ENCODE measurements at places on chromosomes 12 and 14.

- no peak for DNase-seq
Observed at GRCh38 chr12:27123642-27124041, 41.3 kb upstream of the C12orf71 start.

DNA sequence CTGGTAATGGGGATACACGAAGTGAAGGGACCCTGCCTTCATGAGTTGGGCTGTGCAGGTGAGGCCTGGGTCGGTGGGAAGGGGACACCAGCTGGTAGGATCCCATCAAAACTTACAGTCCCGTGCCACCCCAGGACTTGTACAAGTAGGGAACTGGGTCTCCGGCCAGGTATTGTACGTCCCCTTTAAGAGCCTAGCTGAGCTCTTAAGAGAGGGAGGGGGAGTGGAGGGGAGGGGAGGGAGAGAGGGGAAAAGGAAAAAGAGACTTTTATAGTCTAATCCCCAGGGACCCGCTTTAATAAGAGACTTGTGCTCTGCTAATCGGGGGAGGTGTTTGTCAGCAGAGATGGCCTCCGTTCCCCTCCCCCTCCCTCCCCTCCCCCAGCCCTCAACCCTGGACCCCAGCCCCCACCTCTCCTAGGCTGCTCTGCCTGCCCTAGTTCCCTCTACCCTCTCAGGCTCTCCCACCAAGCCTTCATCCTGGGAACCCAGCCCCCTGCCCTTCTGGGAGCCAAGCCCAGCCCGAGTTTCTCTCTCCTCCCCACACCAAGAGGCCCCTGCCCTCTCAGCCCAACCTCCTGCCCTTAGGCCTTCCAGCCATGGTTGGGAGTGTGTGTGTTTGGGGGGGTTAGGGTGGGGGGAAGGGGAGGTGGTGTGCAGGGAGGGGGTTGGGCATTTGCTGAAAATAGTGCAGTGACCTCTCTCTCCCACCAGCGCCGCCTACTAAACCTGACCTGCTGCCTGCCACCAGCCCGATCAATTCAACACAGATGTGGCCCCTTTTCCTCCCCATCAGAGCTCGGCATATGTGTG is 2.6 kb downstream of the GDF11 start:
- DNase-seq = no peak

GRCh38 chr14:94532447-94532846 is 23.2 kb upstream of the SERPINA12 start:
- no peak for DNase-seq

DNA sequence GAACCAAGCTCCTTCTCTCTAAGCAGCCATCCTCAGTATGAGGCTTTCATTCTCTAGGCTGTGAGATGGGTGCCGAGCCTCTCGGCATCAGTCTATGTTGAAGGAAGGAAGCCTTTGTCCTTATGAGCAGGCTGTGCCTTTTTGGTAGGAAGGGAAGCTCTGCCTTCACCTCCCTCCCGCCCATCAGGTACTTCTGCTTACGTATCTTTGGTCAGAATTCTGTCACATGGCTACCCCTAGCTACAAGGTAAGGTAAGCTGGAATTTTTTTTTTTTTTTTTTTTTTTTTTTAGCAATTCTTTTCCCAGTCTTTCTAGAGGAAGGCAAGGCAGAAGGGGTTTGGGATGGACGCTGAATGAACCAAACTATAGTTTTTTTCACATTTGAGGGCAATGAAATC is 16.9 kb downstream of the BATF start:
- no peak for DNase-seq

DNA sequence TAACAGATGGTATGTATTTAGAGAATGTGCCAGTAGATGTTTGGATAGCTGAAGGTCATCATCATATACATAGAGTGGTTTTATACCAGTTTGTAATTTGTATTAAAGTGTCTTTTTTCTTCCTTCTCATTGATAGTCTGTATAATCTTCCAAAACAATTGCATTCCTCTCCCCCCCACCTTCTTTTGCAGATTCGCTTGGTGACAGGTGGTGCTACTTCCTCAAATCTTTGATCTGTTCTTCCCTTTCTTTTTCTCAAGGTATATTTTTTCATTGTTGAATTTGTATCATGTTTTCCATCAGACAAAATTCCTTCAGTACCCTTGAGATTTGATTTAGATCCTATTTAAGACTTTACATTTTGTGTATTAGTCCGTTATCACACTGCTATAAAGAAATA is 15.0 kb downstream of the TBC1D15 start:
- DNase-seq = no peak

DNA sequence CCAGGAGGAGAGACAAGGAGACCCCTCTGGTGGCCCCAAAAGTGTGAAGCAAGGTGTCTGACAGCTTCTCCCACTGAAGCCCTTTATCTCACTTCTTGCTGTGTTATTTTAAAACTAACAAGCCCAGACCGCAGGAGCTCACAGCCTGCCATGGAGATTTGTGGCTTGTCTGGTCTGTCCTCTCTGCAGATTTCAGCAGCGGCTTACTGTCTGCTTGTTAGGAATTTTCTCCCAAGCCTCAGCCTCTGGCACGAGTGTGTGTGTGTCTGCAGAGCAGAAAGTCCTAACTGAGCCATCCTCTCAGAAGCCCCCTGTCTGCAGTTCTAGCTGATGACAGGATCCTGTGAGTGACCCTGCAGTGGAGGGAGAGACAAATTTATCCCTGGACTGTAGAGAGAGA is 87.9 kb upstream of the HSPB8 start:
- DNase-seq = no peak

DNA sequence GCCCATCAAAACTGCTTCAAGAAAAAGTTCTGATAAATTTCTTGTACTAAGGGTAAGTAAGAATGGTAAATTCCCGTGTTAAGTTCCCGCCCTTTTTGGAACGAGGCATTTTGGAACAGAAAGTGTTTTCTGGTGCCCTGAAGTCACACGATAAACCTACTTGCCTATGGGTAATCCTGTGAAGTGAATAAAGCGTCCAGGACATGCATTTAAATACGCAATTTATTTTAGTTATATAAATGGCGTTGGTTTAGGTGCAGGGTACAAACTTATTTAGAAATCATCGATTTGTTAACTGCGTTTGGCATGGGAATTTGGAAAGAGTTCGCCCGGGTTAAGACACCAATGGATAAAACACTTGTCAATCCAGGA is 715 bp upstream of the RAP1B start:
- DNase-seq = no peak

DNA sequence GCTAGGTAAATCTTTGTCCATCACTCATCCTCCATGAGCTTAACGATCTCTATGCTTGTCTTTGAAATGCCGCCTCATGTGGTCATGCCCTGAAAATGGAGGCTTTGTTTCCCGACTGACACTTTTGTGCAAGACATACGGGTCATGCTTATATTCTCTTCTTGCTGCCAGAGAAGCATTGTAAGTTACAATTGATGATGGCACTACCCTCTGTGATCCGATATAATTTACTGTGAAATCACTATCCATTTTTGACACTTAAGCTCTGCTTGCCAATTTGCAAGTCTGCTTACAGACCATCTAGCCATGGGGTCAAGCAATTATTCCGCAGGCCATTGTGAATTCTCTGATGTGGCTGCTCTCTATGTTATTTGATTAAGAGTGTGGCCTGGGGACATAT is 650.0 kb downstream of the FLRT2 start:
- DNase-seq = no peak

- no peak for DNase-seq
Observed at GRCh38 chr14:65566820-65567522, 154.4 kb downstream of the FUT8 start.

DNA sequence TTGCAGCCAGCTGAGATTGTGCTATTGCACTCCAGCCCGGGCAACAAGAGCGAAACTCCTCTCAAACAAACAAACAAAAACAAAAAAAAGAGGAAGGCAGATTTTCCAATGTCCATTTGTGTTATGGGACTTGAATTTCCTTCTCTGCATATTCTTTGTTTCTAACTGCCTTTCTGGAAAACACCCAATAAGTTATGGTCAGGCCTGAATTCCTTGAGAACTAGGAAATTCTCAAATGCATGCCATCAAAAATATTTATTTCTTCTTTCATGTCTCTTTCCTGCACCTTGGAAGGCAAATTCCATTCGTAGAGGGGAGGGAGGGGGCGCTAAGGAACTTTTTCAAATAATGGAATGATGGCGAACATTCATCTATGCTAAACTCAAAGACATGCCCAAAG is 117.6 kb upstream of the TMCC3 start:
- no peak for DNase-seq

DNA sequence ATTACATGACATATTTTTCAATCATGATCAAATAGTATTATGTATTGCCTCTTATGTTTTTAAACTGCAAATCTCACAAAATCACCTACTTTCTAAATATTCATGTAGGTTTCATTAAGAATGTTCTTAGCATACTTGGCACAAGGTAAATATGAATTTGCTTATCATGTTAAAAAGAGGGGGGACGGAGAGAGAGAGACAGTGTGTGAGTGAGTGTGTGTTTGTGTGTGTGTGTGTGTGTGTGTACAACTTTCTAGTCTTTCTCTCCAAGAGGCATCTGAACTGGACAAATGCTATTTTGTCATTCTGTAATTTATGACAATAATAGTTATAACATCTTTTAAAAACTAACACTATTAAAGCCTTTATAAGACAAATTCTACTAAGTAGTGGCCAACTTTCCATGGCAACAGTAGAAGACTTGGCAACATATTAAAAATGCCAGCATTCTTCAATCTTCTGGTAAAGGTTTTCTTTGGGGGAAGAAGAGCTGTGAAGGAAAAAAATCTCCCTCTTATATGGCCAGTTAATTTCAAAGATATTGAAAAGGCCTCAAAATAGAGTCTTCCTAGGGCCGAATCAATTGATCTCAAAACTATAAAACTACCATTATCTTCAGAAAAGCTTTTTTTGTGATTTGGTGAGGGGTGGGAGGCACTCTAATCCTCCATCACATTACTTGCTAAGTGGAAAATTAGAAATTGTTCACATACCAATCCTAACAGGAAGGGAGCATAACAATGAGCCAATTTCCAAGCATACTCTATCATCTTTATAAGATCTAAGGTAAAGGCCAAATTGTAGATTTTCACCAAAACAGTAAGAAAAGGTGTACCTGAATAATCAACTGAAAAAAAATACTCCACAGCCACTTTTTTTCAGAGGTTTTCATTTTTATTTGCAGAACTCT is 28.2 kb downstream of the CDK17 start:
- DNase-seq = no peak

GRCh38 chr12:45331552-45331951 is 115.7 kb downstream of the ANO6 start:
- no peak for DNase-seq

DNA sequence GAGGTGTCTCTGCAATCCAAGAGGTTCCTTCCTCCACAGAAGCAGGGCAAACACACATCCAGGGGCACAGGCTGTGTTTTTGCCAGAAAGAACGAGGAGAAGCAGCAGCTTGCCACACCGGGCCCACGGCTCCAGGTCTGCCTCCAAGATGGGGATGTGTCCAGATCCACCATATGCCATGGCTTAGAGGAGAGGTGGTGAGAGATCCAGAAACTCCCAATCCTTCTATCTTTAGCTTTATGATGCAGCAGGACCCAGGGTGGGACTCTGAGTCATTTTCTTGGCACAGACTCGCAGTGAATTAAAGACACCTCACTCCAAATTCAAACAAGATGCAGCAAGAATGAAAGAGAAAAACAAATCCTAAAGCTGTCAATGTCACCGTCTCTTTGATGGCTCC is 481.4 kb upstream of the TMEM132C start:
- no peak for DNase-seq

GRCh38 chr12:88062474-88062873 is 33.3 kb upstream of the C12orf50 start:
- no peak for DNase-seq

GRCh38 chr14:94768521-94769390 is 1.2 kb downstream of the GSC start:
- DNase-seq = no peak

GRCh38 chr12:74319886-74320285 is 217.7 kb upstream of the ATXN7L3B start:
- DNase-seq = no peak

DNA sequence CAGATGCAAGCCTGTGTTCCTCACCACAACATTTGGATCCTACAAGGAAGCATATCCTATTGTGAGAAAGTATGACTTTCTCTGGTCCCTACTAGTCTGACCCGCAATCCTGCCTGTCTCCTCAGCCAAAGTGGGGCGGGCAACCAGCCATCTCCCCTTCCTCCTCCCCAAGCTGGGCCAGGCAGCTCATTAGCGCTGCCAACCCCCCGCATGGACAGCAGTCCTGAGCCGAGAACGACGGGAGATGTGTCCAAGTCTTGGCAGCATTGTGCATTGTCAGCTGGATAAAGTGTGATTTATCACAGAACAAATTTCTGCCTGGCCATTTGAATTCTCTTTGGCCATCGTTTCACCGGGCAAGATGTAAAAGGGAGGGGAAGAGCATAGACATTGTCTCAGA is 139.4 kb downstream of the SLC15A4 start:
- DNase-seq = no peak

DNA sequence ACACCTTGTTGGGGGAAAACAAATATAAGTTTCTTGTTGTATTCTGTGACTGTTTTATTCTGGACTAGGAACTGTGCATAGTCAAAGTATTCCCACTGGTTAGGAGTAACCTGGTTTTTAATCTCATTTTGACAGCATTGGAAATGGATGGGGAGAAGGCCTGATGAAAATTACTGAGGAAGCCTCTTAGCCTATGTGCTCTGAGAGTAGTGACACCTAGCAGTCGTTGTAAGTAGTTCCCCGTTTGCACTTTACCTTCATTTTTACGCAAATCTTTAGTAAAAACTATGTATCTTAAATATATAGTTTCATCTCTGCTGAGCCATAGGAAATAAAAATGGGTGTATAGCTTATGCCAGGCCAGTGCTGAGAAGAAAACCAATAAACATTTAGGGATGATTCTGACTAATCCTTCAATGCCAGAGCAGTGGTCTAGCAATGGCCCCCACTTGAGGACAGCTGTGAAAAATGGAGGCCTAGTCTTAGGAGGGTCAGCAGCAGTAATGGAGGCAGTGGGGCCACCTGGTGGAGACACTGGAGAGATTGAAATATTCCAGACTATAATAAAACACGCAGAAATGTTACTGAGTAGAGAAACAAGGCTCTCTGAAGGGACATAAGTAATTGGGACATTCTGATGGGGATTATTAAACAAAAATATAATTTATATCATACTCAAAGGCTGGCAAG is 133.2 kb upstream of the NOVA1 start:
- DNase-seq = no peak

- DNase-seq = no peak
Observed at GRCh38 chr14:101620821-101621785, 59.8 kb downstream of the DIO3 start.

DNA sequence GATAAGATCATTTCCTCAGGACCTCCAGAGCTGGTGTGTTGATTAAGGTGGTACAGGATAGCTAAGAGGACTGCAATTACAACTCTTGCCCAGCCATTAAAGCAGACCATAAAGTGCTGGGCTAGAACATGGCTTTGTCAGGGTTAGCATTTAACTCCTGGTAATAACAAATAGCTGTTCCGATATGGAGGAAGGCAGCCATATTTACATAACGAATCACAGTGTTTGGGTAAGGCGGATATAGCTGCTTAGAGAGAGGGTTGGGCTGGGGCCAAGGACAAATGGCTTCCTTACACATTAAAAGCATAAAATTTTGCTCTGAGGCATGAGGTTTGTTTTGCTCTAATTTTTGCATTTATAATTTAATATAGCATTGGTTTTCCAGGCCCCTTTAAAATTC is 297.7 kb upstream of the DDHD1 start:
- no peak for DNase-seq
